ENCODE measurements at places on chromosomes 5 and 9.
A peak's percentile ranks its signal among the peaks of the same experiment; 100 is the strongest.

DNA sequence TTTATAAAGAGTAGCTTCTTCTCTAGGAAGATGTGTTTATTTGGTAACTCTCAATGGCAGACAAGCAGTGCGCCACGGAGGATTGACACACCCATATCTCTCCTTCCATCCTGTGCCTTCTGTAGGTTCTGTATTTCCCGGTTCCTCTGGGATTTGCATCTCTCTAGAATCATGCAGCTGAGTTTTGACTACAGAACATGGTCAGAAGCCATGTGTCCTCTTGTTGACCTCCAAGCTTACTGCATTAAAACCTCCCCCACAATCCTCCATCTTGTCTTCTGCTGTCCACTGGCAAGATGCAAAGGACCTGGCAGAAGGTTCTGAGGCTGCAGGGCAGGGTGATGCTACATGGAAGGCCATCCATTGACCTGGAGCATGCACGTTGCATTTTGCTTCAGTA is 482.0 kb downstream of the DMRT2 start:
- no peak for ATAC-seq

- no peak for ATAC-seq
Measured at GRCh38 chr5:173831196-173831914, 56.8 kb upstream of the CPEB4 start.

DNA sequence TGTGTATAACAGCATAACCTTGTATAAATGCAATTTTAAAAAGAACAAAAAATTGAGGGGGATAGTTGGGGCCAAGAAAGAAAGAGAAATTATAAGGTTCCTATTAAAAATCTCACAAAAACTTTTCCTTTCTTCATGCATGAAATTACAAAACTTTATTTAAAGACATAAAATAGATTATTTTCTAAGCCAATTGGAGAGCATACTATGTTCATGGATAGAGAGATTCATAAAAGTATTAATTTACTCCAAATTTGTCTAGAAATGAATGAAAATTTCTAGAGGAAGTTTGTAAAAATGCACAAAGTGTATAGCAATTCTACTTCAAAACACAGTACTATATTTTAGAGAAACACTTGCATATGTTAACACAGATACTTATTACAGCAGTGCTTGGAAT is 200.4 kb downstream of the PCSK1 start:
- no peak for ATAC-seq

GRCh38 chr9:70420441-70421271 is 6.2 kb upstream of the KLF9 start:
- peak; percentile 56 for ATAC-seq

DNA sequence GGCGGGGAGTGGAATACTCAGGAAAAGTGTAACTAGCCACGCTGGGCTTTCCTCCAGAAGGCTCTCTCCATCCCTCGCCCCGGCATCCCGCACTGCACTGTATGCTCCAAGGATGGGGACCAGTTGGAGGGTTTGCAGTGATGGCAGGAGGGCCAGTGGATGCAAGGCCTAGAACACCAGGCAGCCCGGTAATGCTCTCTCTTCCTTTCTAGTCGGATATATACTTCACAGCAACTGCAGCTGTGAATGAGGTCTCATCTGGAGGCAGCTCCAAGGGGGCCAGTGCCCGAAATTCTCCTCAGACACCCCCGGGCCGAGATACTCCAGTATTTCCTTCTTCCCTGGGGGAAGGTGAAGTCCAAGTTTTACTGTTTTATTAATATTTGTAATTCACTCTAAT is 10.0 kb upstream of the SLC2A8 start:
- ATAC-seq = no peak

- peak; percentile 92 for ATAC-seq
Measured at GRCh38 chr9:18393340-18394130, 80.4 kb upstream of the ADAMTSL1 start.

DNA sequence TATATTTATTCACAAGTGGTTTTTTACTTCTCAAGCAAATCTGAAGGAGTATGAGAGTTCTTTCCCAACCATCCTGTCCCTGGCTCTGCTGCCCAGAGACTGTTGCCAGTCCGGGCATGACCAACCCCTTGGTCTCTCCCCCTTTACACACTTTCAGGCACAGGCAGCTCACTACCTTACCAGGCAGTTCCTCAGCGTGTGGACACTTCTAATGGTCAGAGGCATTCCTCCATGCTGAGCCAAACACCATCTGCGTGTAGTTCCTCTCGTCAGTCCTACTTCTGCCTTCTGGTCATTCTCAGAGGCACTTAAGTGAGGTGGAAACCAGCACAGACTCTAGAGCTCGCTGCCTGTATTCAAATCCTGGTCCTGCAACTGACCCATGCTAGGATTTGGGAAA is 56.1 kb downstream of the TSTD2 start:
- no peak for ATAC-seq

DNA sequence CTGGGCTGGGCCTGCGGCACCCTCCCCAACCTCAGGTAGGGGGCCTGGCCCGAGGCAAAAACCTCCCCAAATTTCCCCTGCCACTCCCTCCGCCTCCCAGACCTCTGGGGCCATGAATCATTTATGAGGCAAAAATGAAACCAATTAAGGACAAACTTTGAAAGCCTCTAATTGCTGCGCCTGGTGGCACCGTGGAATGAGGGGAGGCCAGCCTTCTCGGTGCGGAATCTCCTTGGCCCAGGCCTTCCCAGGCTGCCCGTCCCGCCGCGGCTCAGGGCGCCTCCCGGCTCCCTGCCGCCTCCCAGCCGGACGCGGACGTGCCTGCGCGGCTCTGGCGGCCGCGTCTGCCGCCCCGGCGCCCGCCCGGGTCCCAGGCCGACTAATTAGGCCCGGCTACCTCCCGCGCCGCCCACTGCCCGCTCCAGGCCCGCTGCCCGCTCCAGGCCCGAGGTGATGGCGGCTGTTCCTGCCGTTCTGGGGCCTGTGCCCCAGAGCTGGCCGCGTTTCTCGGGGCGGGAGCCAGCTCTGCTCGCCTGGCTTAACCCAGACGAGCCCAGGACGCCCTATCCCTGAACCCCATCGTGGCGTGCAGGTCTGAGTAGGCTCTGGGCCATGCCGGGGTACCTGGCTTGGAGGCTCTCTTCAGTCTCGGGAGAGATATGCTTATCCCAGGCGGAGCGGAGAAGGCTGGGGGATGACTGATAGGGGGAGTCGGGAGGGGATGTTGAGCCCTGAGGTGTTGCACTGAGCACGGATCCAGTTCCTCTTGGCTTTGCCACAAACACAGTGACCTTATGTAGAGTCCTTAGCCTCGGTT is 20.1 kb downstream of the CXXC5 start:
- ATAC-seq = peak; percentile 69

- no peak for ATAC-seq
Measured at GRCh38 chr5:68396722-68397121, 181.2 kb downstream of the PIK3R1 start.

DNA sequence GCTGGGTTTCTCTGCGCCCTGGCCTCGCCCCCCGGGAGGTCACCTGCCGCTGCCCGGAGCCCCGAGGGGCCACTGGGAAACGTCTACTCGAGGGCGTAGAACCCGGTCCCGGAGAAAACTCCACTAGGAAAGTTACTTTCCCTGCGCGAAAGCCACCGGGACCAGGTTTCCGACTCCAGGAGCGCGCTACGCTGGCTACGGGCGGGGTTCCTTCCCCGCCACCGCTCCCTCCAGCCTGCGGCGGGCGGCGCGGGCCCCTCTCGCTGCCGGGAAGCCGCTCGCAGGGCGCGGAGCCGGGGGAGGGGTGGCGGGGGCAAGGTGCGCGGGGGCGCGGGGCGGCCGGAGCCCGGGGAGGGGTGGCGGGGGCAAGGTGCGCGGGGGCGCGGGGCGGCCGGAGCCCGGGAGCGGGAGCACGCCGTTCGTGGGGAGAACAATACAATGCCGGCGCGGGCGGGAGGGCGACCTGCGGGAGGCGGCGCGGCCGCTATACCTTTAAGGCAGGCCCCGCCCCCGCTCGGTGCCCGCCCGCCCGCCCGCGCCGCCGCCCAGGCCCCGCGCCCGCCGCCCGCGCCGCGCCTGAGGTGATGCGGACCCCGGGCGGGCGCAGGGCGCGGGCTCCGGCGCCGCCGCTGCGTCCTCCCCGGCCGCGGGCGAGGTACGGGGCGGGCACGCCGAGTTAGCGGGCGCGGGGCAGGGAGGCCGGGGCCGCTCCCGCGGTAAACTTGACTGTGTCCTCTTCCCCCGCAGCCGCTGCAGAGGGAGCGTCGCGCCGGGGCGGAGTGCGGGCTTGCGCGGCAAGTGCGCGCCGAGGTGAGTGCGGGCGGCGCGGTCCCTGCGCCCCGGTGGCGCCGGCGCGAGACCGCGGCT is 278.1 kb downstream of the AOPEP start:
- peak; percentile 44 for ATAC-seq

GRCh38 chr5:126056851-126057622 is 366.2 kb upstream of the GRAMD2B start:
- ATAC-seq = no peak

DNA sequence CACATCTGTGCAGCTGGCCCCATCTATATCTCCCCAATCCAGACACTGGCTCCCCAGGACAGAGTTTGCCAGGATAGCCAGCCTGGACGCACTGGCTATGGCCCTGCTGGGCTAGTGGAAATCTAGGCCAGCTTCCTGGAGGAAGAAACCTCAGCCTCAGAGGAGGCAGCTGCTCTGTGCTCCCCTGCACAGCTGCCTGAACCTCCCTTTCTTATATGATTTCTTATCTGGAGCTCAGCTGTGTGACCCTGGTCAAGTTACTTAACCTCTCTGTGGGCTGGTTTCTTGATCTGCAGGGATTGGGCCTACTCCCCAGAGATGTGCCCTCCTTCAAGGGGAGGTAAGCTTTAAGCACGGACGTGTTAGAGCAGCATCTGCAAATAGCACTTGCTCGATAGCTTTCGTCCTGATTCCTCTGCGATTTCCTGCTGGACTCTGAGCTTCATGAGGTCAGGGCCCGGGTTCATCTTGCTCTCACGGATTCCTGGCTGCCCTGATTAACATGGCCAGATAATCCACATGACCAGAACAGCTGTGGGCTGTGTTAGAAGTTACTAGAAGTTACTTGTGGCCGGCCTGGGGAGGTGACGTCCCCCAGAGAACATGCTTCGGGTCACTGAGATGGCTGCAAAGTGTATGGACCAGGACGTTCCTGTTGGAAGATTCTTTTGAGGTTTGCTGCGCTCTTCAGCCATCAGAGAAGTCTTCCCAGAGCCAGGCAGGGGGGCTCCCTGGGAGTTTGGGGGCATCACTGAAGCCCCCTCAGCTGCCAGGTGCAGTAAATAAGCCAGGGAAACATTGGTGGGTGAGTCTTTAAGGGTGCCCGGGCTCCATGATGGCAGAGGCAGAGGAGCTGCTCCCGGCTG is 14.5 kb downstream of the C9orf50 start:
- no peak for ATAC-seq

- no peak for ATAC-seq
Measured at GRCh38 chr9:94277885-94278536, 18.9 kb downstream of the ZNF169 start.

- ATAC-seq = no peak
Measured at GRCh38 chr5:6579535-6579934, 53.3 kb downstream of the NSUN2 start.

GRCh38 chr5:105573575-105573974 is 2011.0 kb upstream of the NUDT12 start:
- no peak for ATAC-seq

- ATAC-seq = no peak
Measured at GRCh38 chr5:31963358-31964006, 210.6 kb downstream of the GOLPH3 start.

DNA sequence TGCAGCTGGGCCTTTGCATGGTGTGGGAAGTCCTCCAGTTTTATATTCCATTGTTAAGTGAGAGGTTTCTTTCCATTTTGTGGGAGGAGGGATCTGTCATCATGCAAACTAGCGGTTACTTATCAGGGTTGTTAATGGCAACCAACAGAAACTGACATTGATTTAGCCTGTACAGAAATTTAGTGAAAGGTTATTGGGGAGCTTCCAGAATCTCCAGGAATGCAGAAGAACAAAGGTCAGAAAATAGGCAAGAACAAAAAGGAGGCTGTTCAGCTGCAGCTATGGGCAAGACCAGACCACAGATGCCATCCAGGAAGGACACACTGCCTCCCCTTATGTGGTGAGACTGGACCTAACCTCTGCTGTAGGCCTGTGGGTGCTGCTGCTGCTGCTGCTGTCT is 395.8 kb downstream of the KDM4C start:
- no peak for ATAC-seq

- no peak for ATAC-seq
Measured at GRCh38 chr9:69622676-69623075, 49.5 kb downstream of the APBA1 start.

- no peak for ATAC-seq
Measured at GRCh38 chr5:169804861-169805260, 167.8 kb downstream of the DOCK2 start.

- ATAC-seq = peak; percentile 44
Measured at GRCh38 chr5:68661237-68661636, 432.6 kb upstream of the SLC30A5 start.

DNA sequence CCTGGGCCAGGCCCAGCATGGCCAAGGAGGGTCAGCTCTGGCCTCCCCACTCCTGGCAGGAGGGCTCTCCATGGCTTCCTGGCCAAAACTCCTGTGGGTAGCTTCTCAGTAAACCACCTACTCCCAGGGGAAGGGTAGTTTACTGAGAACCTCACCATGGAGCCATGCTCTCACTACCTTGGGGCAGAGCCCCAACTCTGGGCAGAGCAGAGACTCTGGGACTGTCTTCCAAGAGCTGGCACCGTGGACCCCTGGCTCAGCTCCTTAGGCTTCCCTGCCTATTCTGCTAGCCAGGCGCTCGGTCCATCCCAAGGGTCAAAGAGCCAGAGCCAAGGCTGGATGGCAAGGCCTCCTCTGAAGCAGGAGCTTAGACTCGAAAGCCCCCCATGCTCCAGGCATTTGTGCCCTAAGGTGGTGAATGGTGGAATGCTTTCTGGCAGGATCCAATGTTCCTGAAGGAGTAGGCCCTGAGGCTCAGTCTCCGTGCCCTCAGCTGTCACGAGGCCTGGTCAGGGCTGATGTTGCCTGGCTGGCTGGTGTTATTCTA is 19.6 kb downstream of the TCF7 start:
- no peak for ATAC-seq

GRCh38 chr5:143509758-143510221 is 106.3 kb upstream of the NR3C1 start:
- no peak for ATAC-seq

DNA sequence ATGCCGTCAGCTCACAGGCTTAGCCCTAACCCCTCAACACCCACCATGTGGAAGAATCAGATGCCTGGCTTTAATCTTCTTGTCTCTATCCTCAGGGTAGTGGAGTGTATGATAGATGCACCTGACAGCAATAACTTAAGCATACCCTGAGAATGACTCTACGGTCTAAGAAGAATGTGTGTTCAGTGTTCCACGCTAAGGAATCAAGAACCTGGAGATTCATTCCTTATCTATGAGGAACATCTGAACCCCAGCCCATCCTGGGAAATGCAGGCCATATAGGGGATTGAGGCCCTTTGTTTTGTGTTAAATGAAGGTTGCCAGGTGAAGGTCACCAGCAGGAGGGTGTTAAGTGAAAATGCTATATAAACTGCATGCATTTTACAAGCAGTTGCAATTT is 63.0 kb downstream of the KLHL3 start:
- no peak for ATAC-seq
